ENCODE measurements at places on chromosomes 6 and 20.

- no peak for DNase-seq
Observed at GRCh38 chr6:21912151-21912832, 318.7 kb downstream of the SOX4 start.

DNA sequence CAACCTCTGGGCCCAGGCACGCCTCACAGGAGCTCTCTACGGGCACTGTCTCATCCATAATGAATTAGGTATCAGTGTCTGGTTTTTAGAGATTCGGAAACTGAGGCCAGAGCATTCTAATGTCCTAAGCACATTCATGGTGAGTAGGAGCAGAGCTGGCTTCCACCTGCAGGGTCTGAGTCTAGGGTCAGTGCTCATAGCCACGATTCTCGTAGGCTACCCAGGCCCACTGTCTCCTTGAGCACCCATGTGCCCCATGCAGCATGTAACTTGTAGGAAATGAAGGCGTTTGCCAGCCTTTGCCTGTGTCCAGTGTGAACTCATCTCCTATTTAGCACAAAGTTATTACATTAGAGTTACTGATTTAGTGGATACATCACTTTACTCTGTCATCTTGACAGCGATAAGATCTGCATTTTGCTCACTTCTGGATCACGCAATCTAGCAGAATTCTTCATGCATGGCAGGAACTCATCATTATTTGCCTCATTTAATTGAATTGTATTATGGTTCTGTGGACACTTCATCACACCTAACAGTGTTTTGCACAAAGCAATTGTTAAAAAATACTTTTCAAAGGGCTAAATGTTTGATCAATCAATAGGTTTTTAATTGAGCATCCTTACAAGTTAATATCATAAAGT, 205.3 kb upstream of the SULF2 start:
- DNase-seq, result no peak

DNA sequence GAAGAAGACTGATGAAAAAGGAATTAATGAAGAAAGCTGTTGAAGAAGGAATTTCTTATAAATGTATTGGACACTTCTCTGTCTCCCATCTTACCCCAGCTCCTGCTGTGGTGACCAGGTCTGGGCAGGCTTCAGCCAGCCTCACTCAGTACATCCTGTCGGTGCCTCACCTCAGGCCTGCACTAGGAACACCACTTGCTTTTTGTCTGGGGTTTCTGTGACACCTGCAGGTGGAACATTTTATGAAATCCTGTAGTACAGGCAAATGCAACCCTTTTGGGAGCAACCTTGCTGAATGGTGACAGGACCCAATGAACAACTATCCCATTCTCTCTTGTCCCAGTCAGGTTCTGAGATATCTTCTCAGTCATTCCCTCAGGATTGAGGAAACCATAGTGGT, 129.7 kb downstream of the PRDM13 start:
- DNase-seq, result peak; percentile 17

GRCh38 chr6:29619578-29620160, 13.3 kb downstream of the GABBR1 start:
- DNase-seq, result no peak

DNA sequence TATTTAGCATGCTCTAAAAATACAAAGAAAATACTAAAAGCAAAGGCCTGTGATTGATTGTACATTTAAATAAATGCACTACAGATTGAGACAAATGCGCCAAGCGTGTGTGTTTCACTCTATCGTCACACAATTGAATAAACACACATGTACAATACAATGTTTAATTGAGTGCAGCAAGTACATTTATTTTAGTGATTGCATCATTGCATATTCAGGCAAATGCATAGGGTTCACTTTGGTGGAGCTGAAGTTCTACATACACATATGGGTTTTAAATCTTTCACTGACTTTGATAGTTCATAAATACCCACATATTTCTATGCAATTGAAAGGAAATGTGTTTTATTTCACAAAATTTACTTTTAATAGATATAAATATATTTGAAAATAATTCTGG, 750.6 kb upstream of the MMS22L start:
- DNase-seq, result no peak
